GM04503 (cell line): ENCODE measurements at places on chromosomes 1 and 21.

GRCh38 chr1:119623193-119623515, 24.9 kb downstream of the ZNF697 start:
- no peak for DNase-seq

DNA sequence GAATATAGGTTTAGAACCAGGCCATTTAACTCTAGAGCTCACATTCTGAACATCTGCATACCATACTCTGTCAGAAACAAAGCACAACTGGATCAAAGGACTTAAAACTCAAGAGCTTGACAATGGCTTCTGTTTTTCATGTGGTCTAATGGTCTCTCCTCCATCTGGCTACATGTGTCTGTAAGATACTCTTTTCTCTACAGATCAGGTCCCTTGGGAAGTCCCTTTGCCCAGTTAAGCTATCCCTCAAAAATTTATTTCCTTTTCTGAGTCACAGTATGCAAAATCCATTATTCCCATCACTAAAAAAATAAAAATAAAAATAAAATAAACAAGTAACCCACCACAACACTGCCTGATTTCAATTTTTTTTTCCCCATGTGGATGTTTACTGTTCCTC, 357.0 kb upstream of the PRMT6 start:
- DNase-seq: peak; percentile 45

DNA sequence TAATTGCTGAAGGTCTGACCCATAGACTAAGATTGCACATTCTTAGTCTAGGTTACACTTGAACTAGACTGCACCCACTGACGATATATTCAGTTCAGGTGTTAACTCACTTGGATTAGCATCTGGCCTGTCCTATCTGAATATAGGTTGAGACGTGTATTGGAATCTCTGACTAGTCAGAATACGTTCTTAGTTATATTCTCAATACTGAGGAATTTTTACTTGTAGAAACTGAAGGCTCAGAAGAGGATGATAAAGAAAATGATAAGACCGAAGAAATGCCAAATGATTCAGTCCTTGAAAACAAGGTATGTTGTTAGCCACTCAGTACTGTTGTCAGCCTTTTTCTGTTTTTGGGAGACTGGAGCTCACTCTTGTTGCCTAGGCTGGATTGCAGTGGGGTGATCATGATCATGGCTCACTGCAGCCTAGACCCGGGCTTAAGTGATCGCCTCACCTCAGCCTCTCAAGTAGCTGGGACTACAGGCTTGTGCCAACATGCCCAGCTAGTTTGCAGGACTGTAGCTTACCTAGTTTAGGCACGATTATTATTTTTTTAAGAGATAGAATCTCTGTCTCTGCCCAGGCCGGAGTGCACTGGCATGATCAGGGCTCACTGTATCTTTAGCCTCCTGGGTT, 10.8 kb downstream of the CCDC17 start:
- DNase-seq: no peak

DNA sequence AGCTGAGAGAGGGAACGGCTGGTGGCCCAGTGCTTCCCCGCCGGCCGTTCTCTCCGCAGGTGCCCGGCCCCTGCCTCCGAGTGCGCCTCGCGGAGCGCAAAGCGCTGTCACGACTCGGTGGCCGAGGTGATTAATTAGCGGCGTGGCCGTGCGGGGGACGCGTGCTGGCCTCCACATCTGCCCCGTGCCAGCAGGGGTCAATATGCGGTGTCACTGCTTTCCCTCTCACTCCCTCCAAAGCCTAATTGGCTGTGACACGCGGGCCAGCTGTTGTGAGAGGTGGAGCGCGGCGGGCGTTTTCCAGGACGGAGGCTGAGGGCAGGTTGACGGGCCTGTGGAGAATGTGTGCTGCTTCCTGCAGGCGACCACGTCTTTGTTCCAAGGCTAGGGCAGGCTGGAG, 239.0 kb downstream of the LMX1A start:
- DNase-seq: no peak

GRCh38 chr1:22238356-22239224, 95.7 kb upstream of the WNT4 start:
- no peak for DNase-seq

DNA sequence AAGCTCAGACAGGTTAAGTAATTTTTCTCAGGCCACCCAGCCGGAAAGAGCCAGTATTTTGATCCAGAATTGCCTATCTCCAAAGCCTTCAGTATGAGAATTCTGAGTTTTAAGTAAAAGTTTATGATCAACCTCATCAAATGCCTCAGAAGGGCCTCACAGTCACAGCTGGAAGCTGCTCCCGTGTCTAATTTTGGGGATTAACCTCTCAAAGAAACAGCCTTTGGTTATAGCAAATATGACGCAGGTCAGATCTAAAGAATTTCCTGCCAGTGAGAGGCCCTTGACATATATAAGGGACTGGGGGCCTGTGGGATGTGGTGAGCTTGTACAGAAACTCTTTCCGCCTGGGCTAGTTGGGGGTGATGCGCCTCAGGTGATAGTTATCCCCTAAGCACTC, 2.3 kb downstream of the EXTL1 start:
- no peak for DNase-seq

- no peak for DNase-seq
These were observed 347.7 kb downstream of the NCAM2 start for GRCh38 chr21:21345872-21346271.

- DNase-seq: peak; percentile 69
These were observed 38.4 kb downstream of the SPEN start for GRCh38 chr1:15885701-15886610.

GRCh38 chr1:180609643-180610555, 21.9 kb upstream of the XPR1 start:
- DNase-seq: no peak

GRCh38 chr1:109898842-109899241, 11.8 kb upstream of the CSF1 start:
- no peak for DNase-seq

GRCh38 chr1:198772626-198773025, 133.8 kb downstream of the PTPRC start:
- DNase-seq: no peak

DNA sequence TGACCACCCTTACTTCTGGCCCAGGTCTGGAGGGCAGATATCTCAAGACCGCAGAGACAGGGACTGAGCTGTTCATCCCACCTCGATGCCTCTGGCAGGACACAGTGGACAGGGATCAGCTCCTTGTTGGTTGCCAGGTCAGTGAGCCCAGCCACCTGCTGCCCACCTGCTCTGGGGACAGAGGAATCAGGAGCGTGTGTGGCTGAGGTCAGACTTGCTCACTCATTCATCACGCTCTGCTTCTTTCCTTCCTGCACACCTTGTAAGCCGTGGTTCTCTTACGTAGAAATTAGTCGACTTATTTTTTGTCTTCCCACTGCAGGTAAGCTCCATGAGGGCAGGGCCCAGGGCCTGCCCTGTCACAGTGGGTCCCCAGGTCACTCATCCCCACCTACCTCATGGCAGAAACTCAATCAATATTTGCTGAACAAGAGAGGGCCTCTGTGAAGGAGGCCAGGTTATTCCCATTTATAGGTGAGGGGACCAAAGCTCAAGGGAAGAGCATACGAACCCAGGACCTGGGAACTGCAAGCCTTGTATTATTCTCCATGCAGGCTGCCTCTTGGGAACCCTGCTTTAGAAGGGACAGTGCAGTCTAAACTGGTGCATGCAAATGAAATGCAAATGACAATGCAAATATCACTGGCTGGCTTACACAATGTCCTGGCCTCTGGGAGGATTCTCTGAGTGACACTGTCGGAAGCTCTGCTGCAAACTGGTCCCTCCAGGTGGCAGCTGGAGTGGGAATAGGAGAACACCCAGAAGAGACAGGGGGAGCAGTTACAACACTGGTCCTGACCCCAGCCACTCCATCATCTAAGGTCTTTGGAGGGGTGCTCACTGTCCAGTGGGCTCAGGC, 58.4 kb upstream of the PAX7 start:
- no peak for DNase-seq

DNA sequence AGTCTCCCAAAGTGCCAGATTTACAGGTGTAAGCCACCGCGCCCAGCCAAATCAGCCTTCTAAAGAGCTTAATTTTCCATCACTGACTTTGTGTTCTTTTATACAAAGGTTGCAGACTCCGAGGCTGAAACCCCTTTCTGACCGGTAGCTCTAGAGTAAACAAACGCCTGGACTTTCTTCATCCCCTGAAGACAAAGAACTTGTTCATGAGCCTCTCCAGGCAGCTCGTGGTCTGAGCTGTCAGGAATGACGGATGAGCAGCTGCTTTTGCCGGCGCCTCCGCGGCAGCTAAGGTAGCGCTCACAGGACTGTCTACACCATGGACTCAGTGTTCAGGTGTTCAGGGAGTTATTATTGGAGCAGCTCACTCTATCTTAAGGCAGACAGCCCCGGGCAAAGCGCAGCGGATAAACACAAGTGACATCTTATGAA, 128.5 kb upstream of the ERRFI1 start:
- no peak for DNase-seq

DNA sequence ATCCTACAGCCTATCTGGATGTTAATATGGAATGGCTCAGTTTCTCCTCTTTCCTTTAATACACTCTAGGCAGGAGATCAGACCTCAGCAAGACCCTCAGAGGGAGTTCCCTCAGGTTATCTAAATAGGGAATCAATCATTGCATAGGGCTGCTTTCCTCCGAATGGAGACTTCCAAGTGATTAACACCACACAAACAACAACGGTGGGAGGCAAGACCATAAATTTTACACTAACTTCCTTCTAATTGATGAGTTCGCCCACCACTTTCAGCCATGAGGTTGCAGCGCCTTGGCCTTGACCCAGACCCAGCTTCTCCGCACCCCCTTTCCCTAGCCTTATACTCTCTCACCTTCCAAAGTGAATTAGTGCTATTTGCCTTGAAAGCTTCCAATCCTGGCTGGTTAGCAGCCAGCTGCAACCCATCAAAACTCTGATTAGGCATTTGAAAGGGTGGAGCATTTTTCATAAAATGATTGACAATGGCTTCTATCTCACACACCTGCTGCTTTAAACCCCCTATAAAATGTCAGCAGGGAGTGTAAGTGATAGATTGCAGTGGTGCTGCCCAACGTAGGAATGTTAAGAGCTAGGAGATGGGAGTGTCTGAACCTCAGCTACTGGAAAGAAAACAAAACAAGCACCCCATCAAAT, 534.9 kb upstream of the USP24 start:
- no peak for DNase-seq

GRCh38 chr1:241582921-241583321, 50.7 kb downstream of the KMO start:
- DNase-seq: no peak

- DNase-seq: no peak
These were observed 3.8 kb downstream of the LMNA start for GRCh38 chr1:156118177-156118868.

GRCh38 chr1:175978476-175978875, 228.6 kb downstream of the COP1 start:
- DNase-seq: no peak

DNA sequence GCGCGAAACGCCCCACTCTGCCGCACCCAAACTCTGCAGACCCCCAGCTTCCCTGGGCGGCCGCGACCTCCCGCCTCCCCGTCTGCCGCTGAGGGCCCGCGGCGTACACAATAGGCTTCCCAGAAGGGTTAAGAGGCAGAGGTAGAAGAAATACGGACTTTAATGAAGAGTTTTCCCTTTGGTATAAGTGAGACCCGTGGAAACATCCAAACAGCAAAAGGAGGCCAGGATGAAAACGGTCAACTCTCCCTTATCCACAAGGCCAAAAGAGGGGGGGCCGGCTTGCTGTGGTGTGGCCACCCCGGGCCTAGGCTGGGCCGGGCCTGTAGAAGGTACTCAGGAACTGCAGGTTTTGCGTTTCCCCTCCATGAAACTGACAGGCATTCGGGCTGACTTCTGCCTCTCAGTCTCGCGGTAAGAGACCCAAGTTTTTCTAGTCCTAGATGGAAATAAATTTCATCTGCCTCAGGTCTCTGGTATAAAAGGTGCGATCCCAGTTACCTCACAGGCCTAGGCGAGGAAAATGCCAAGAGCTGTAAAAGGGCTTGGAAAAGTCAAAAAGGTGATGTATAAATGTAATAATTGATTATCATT, 671 bp upstream of the PYGO2 start:
- DNase-seq: no peak
